Hematopoietic multipotent progenitor cell treated with erythropoietin and hydrocortisone succinate and interleukin-3 and kit ligand, for 6 days (in vitro differentiated cells): ENCODE measurements at places on chromosomes 13 and 19.

GRCh38 chr13:57992416-57992815 is 360.9 kb downstream of the PCDH17 start:
- no peak for DNase-seq

DNA sequence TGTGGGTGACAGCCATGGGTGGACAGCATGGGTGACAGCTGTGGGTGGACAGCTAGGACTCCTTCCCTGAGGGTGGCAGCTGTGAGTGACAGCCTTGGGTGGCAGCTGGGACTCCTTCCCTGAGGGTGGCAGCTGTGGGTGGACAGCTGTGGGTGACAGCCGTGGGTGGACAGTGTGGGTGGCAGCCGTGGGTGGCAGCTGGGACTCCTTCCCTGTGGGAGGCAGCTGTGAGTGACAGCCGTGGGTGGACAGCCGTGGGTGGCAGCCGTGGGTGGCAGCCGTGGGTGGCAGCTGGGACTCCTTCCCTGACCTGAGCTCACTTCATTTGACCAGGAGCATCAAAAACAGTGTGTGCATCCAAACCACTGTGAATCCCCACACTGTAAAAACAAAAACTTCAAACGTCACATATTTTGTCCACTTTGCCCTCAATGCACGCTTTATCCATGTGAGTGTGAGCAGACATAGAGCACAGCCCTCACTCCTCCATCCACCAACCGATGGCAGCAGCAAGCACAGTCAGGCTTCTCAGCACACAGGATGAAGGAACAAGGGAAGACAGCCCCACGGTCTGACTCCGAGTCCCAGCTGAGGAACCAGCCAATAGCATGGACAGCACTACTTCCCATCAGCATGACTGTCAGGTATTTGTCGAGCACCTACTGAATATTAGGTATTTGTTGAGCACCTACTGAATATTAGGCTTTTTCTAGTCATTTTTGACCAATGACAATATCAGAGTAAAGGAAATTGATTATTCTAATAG is 1.6 kb upstream of the CFAP97D2 start:
- no peak for DNase-seq

- DNase-seq = peak; percentile 85
Measured at GRCh38 chr19:20077791-20078463, at the start of gene ZNF90. Gene ZNF90, plus strand, starts transcription at chr19:20078000. Its CDS starts 133 bp downstream, at chr19:20078133.

DNA sequence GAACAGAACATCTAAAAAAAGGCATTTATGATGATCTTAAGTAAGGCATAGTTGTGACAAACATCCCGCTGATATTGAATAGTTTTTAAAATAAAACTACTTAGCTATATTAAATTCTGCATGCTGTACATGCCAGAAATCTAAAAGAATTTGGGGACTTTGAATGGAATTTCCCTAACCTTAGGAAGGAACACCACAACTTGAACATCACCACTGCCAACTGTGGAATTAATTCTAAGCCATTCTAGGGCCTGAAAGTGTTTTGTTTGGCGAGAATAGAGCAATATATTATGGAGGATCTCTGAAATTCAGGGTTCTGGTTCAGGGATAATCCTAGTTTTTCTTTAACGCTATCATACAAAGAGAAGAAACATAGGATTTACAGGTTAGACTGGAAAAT is 17.8 kb upstream of the LATS2 start:
- no peak for DNase-seq

- DNase-seq = peak; percentile 9
Measured at GRCh38 chr13:74026753-74027152, 107.5 kb downstream of the KLF12 start.

- peak; percentile 33 for DNase-seq
Measured at GRCh38 chr13:113947311-113948033, 26.4 kb downstream of the C13orf46 start.

DNA sequence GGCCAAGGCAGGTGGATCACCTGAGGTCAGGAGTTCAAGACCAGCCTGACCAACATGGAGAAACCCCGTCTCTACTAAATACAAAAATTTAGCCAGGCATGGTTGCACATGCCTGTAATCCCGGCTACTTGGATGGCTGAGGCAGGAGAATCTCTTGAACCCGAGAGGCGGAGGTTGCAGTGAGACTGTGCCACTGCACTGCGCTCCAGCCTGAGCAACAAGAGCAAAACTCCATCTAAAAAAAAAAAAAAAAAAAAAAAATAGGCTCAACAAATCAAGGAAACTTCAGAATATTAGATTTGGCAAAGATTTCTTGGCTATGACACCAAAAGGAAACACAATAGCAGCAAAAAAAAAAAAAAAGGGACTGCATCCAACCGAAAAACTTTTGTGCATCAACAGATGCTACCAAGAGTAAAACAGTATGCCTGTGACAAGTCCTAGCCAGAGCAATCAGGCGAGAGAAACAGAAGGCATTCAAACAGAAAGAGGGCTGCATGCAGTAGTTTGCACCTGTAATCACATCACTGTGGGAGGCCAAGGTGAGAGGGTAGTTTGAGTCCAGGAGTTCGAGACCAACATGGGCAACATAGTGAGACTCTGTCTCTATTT is 23.8 kb downstream of the ZNF160 start:
- DNase-seq = no peak
